LNCaP clone FGC (cell line): ENCODE measurements at places on chromosomes 6 and 20.
A peak's percentile ranks its signal among the peaks of the same experiment; 100 is the strongest.

DNA sequence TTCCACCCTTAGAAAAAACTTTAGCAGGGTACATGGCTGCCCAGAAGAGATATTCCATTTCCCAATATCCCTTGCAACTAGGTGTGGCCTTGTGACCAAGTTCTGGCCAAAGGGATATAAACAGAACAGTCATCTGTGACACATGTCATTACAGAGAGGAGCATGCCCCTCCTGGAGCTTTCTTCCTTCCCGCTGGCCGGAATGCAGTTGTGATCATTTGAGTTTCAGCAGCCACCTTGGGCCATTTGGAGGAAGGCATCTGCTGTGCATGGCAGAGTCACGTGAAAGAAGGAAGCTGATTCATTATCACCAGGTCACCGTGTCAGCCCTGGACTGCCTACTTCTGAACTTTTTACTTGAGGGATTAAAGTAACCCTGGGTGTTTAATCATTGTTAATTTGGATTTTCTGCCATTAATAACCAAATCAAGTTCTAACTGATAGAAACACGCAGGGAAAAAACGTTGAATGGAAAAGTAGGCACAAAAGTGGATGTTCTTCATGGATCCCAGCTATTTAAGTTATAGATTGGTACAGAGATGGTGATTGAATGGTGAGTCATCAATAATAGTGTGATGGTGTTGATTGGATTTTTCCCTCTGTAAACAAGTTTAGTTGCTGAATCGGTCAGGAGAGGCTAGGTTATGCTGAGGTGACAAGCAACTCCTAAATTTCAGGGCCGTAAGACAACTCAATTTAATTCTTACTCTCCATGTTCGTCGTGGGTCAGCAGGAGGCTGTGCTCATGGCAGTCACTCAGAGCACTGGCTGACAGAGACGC is 80.7 kb upstream of the CCDC167 start:
- no peak for DNase-seq

DNA sequence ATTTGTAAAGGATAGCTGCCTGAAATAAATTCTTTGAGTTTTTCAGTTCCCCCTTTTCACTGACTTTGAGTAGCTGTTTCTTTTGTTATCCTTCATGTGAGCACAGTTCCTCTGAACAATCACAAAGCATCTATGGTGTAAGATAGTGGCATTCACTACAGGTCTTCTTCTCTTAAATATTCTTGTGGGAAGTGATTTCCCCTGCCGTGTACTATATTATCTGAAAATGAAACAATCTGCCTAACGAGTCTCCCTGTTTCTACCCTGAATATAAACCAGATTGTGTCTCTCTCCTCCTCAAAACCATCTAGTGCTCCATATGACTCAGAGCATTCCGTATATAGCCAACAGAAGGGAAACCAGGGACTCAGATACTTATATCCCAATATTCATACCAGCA is 380.1 kb upstream of the SOX4 start:
- no peak for DNase-seq

DNA sequence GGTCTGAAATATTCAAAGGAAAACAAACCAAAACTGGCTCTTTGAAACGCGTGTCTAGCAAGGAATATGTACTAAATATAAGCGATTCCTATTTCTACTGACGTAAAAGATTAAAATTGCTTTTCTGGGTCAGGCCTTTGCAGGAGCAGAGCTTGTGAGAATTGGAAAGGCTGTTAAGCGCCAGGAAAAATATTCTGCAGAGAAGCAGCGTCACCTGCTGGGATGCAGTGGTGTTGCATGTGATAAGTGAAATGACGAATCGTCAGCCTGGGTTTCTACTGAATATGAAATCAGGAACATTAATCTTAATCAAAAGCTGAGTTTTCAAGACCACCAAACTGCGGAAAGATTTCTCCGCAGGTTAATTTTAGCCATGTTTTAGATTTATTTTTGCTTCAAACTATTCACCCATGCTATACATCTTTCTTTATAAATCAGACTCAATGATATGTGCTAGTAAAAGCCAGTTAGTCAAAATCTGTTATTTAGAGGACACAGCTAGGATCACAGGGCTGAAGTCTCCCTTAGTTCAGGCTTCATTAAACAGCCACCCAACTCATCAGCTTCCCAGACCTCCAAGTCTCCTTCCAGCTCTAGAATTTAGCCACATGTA is 67.4 kb downstream of the ALDH8A1 start:
- DNase-seq, result peak; percentile 41

DNA sequence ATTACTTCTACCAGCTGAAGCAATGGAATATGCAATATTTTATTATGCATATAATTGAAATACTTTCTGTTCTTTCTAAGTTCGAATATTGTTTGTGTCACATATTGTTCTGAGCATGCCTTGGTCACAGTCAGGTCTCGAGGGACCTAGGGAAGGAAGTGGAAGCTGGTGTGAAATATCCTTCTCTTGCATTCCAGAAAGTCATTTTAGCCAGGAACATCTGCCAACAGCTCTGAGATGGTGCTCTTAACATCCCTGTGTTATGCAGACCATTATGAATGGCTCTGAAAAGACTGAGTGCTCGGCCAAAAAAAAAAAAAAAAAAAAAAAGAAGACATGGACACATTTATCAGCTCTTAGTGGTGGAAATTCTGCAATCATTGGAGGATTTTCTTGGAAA is 132.7 kb upstream of the JAG1 start:
- DNase-seq, result no peak

GRCh38 chr6:37578104-37578503 is 78.4 kb upstream of the CCDC167 start:
- DNase-seq, result no peak

DNA sequence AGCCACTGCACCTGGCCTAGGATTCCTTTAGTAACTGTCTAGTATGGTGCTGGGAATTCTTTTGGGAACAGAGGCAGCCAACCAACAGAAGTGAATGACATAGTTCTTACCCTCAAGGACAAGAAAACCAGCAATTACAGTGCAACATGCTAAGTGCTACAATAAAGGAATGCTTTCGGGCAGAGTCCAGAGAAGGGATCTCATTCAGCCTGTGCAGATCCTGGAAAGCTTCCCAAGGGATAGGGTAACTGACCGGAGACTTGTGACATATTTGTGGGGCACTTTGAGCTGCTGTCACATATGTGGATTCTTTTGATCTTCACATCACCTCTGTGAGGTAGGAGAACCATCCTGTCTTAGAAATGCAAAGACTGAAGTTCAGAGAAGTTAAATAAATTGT is 46.8 kb downstream of the C6orf15 start:
- no peak for DNase-seq

DNA sequence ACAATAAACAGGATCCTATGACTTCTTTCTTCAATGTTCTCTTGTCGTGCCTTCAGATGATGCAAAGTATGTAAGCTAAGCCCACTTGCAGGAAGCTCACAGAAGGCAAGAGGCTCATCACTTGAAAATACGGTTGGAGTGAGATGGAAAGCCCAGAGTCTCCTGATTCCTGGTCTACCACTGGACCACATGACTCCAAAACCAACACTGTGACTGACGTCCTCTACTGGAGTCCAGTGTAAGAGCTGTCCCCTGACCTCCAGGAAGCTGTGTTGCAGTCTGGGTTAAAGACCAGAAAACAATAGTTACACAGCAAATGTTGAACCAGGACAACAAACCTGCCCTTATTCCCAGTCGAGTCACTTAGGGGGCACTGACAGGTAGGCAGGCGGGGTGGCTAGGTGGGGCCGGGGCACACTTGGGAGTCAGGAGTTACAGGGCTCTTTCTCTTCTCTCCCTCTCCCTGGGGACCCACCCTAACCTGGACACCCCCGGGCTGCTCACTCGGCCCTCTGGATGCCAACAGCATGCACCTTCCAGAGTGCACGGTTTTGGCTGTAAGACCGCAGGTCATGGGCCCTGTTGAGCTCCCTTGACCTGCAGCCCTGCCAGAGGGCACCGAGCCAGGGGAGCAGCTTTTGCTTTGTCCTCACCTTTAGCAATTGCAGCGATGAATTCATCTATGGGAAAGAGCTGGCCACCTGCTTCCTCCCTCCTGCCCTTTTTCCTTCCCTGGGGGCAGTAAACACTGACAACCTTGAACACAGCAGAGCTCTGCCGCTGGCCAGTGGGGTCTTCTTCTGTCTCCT is 7.4 kb downstream of the PCK1 start:
- DNase-seq, result no peak

DNA sequence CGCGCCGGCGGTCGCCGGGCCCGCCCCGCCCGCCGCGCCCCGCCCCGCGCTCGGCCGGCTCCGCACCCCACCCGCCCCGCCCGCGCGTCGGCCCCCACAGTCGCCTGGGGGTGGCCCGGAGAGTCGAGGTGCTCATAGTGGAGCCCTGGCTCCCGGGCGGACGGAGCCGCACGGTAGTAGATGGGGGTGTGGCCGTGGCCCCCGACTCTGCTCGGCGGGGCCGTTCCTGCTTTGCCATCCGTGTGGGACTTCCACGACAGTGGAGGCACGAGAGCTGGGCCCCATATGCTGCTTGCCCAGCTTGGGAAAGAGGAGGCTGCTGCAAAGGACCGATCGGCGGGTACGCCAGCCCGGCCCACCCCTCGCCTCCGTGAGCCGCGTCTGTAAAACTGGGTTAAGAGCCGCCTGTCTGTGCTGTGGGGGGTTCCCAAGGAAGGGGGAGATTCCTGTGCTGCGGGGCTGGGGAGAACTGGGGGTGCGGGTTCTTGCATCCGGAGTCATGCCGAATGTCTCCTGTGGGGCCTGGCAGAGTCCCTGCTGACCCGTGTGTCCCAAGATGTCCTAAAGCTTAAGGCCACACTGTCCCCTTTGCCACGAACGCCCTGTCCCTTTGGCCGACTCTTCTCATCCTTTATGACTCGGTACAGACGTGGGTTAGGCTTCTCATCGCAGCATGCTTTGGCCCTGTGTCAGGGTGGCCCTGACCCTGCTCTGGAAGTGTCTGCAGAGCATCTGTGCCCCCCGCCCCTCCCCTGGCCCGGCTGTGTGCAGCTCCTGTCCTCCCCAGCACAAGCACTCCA is at the start of gene OPRL1:
Gene OPRL1, plus strand, starts transcription at position 70 of the 800 bp plus-strand sequence. CDS start 12,639 bp downstream, outside the sequence.
- DNase-seq, result no peak
